ENCODE measurements at places on chromosomes 13 and 19. TPM values are rescaled to one million over a fixed set of nuclear protein-coding genes. Genes with fewer than 3 reads are reported as not detected.

DNA sequence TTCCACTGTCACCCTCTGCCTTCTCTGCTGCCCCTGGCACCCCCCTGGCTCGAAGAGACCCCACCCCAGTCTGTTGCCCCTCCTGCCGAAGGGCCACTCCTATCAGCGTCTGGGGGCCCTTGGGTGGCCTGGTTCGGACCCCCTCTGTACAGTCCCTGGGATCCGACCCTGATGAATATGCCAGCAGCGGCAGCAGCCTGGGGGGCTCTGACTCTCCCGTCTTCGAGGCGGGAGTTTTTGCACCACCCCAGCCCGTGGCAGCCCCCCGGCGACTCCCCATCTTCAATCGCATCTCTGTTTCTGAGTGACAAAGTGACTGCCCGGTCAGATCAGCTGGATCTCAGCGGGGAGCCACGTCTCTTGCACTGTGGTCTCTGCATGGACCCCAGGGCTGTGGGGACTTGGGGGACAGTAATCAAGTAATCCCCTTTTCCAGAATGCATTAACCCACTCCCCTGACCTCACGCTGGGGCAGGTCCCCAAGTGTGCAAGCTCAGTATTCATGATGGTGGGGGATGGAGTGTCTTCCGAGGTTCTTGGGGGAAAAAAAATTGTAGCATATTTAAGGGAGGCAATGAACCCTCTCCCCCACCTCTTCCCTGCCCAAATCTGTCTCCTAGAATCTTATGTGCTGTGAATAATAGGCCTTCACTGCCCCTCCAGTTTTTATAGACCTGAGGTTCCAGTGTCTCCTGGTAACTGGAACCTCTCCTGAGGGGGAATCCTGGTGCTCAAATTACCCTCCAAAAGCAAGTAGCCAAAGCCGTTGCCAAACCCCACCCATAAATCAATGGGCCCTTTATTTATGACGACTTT lies 2.0 kb downstream of the ZFP36 start:
- peak; percentile 67 for DNase-seq

- no peak for DNase-seq
These were observed 248.8 kb downstream of the DACH1 start for GRCh38 chr13:71618159-71618558.

DNA sequence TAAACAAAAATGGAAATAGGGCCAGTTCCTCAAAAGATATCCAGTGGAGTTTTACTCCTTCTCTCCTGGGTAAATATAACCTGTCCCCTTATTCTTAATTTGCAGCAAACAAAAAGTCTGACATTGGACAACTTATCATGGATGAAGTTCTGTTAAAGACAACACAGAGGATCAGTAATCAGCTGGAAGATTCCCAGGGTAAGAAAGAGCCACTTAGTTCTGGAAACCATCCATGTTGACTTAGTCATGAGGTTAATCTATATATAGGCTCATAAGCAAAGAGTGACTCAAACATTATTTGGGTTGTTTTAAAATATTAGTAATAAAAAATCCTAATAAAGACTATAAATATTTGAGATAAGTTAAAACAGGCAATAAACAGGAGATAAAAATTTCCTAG lies 40.5 kb upstream of the EBPL start:
- DNase-seq: no peak

DNA sequence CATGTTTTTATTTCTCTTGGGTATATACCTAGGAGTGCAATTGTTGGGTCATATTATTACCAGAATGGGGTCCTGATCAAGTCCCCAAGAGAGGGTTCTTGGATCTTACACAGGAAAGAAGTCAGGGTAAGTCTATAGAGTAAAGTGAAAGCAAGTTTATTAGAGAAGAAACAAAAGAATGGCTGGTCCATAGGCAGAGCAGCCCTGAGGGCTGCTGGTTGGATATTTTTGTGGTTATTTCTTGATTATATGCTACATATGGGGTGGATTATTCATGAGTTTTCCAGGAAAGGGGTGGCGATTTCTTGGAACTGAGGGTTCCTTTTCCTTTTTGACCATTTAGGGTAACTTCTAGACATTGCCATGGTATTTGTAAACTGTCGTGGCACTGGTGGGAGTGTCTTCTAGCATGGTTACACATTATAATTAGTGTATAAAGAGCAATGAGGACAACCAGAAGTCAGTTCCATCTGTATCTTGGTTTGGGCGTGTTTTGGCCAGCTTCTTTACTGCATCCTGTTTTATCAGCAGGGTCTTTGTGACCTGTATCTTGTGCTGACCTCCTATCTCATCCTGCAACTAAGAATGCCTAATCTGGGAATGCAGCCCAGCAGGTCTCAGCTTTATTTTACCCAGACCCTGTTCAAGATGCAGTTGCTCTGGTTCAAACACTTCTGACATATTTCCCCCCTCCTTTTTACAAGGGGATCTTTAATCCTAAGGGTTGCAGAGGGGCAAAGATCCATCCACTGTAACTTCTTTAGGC lies 41.1 kb downstream of the CEACAM1 start:
- DNase-seq: no peak

DNA sequence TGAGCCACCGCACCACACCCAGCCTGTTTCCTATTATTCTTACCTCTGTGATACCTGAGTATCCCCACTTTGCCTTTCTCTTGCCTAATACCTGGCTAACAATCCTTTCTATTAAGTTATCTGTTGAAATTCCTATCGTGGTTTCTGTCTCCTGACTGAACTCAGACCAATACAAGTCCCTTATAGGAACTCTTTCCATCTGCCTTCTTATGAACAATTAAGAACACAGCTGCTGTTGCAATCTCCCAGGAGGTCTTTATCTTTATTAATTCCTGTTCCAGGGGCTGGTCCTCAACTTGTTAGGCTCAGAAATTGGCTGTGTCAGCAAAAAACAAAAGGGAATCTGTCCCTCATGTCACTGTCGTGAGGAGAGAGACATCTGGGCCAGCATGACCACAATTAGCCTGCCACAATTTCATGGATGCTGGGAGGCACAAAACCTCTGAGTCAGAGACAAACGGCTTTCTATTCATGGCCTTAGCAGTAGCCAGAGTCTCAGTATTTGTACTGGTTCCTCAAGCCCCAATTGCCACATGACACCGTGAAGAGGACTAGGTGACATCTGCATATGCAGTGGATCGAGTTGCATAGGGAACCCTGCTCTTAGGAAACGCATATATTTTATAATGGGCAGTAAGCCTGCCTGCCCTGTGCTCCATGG lies 58.2 kb downstream of the NUFIP1 start:
- no peak for DNase-seq

- peak; percentile 46 for DNase-seq
These were observed 82.3 kb upstream of the C1QTNF9B start for GRCh38 chr13:23979361-23980159.

DNA sequence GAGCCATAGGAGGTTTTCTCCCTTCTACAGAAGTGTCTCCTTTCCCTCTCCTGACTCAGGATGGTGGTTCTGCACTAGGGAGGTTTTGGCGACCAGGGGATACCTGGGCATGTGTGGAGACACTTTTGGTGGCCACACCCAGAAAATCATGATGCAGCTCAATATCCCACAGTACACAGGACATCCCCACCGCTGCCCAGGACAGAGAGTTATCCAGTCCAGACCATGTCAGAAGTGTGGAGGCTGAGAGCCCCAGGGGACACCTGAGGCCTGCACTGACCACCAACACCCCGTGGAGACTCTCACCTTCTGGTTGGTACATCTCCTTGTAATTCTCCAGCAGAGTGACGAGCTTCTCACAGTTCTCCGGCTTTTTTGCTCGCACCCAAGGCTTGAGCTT lies 16.6 kb downstream of the PEG3 start:
- no peak for DNase-seq

- DNase-seq: peak; percentile 50
These were observed 10.9 kb upstream of the MEIS3 start for GRCh38 chr19:47430041-47430802.

GRCh38 chr13:109162248-109163036 lies 533.0 kb downstream of the MYO16 start:
- peak; percentile 86 for DNase-seq

DNA sequence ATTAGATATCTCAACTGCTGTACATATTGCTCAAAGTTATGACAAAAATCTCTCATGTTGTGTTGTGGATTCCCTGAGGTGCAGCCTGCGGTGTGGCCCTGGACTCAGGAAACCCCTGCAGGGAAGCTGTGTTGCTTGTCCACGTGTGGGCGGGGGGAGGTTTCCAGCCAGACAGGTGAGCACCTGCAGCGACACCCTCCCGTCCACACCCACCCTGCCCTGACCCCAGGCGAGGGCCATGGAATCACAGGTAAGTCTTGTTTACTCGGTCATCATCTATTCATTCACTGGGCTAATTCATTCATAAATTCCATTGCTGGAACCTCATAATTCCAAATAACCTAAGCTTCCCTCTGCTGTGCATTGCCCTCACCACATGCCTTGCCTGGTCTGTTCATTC lies 14.1 kb downstream of the PLPP2 start:
- no peak for DNase-seq

DNA sequence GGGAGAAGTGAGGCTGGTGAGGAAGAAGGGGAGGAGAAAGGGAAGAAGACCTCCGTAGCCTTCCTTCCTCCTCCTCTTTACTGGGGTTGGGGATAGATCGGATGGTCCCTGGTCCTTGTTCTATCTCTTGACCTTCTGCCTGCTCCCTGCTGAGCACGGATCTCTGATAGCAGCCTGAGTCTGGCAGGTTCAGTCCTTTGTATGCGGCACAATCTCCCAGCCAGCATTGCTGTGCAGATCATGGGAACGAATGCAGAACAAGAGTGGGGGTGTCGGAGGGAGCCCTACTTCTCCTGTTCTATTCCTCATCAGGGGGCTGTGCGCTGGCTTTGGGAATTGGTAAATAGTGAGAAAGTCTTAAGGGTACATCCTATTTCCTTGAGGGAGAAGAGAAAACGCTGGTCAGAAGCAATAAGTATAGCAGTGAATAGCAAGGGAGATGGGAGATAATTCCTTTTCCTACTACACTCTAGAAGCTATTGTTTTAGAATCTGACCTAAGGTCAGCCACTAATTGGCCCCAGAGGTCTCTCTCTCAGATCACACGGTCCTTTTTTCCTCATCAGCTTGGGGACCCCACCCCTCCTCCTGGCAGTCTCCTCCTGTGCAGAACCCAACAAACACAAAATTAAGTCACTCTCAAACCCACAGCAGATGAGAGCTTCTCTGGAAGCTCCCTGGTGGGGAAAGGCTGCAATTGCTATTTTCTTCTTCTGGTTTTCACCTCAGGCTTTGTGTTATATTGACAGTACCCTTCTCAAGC lies 41.0 kb downstream of the KL start:
- no peak for DNase-seq

DNA sequence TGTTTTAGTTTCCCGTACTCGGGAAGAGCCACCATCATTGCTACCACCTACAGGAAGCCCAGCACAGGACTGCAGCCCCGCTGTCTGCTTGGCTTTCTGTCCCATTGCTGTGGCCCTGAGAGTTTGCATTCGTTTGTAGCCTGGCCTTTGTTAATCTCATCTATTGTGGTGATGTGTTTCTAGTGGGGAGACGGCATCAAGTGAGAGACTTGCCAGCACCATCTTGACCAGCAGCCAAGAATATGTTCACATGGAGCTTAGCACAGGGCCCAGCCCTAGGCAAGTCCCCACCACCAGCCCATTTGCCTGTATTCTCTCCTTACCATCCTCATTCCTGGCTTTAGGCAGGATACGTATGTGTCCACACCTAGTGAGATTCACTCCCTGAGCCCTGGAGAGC lies 17.3 kb upstream of the OVOL3 start:
- DNase-seq: no peak

LRRC4B gene
- not detected for total RNA-seq

NKG7 gene
- total RNA-seq: 2.6 TPM

C19orf85 gene
- total RNA-seq: not detected

CYP2A7 gene
- not detected for total RNA-seq

ECSIT gene
- 45.6 TPM for total RNA-seq

All from B cell (primary cell).